ENCODE measurements at places on chromosomes 4 and X.

- no peak for DNase-seq
These were observed 10.6 kb upstream of the HSD17B13 start for GRCh38 chr4:87333267-87333666.

GRCh38 chr4:109559983-109560686 lies at the start of gene MCUB:
MCUB (plus strand) TSS chr4:109560246; CDS start chr4:109560338, 92 bp downstream.
- DNase-seq, result peak; percentile 90

DNA sequence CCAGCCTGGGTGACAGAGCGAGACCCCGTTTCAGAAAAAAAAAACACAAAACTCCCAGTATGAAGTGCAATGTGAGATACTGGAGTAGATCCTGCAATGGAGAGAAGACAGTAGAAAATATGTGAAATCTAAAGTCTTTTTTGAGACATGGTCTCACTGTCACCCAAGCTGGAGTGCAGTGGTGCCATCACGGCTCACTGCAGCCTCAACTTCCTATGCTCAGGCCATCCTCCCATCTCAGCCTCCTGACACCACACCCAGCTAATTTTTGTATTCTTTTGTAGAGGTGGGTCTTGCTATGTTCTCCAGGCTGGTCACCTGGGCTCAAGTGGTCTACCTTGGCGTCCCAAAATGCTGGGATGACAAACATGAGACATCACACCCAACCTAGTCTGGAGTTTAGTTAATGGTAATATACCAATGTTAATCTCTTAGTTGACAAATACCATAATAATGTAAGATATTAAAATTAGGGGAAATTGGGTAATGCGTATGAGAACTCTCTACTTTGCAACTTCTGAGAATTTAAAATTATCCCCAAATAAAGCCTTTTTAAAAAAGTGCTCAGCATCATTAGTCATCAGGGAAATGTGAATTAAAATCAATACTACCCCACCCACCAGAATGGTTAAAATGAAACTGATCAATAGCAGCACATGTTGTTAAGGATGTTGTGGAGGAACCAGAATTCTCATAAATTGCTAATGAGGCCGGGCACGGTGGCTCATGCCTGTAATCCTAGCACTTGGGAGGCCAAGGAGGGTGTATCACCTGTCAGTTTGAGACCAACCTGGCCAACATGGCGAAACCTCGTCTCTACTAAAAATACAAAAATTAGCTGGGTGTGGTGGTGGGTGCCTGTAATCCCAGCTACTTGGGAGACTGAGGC lies 15.0 kb downstream of the RBMX start:
- no peak for DNase-seq

DNA sequence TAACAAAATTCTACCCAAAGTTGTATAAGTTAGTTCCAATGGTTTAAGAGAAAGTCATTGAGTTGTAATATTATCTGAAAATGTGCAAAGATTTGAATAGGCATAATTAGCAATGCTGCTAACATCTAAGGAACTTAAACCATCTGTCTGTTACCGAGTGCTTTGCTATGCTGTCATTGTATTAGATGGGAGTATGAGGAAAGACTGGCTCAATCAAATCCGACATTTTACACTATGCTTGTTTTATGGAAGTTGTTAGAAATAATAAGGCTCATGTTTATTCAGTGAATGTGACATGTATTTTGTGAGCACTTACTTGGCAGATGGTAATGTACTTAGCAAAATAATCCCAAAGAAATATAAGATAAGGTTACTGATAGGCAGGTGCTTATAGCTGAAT lies 1715.1 kb downstream of the PCDH7 start:
- DNase-seq, result no peak

DNA sequence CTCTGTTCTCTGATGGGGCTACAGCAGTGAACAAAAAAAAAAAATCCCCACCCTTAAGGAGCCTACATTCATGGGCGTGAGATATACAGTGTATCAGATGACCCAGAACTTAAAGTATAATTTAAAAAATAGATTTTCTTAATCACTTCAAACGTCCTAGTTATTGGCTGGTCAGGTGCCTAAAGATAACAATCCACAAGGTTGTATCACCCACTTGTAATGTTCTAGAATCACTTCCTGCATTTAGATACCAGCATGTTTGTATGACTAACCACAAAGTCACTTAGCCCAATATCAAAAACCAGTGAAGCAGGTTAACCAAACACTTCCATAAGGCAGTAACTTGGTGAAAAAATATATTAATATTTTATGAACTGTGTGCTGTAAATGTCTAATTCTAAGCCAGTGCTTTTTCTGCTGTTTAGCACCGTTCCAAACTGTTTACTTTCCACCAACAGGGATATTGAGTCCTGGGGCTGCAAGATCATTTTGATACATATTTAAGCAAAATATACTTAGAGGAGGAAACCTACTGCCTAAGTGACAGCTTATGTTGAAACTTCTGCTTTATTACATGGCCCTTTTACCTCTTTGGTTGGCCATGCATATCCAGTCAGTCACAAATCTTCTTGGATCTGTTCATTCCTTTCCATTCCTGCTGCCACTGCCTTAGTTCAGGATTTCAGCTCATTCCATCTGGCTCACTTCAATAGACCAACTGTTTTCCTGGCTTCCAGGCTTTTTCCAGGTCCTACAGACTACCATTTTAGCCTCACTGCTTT lies 43.3 kb downstream of the CD40LG start:
- no peak for DNase-seq

DNA sequence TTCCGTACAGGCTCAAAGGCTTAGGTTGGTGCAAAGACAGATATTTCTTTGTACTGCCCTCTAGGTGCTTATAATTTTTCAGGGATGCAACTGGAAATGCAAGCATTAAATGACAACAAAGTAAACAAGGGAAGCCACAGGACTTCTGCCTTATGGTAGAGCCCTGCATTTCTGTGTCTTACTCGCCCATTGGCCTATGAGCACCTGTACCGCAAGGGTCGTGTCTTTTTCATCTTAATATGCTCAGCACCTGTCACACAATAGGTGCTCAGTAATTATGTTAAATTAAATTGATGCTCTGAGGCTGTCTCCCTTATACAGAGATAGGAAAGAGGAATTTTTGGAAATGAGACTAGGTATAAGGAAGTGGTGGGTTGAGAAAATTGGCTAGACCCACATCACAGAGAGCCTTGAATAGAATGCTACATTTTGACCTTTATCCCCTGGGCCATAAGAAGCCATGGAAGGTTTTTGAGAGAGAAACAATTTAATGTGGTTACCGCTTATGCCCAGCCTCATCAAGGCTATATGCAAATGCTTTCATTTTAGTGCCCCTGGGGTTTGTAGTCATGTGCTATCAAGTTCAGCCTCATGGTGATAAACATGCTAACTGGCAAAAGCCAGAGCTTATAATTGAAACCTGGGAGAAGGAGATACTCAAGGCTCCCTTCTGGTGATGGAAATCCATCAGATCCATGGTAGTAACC lies 16.3 kb downstream of the VSIG4 start:
- DNase-seq, result no peak

GRCh38 chr4:25085671-25086070 lies 54.9 kb upstream of the LGI2 start:
- no peak for DNase-seq

All from stimulated activated naive B cell treated with anti-CD40 and anti-IgM and Interleukin-4, amounts not matched to agents 10 μg/mL and 1 μg/mL and 100 μg/mL, for 72 hours (primary cell).